ENCODE measurements at places on chromosomes 12 and 14. TPM values are rescaled to one million over a fixed set of nuclear protein-coding genes. Genes with fewer than 3 reads are reported as not detected.

The INSM2 gene
- not detected for total RNA-seq

The DYRK2 gene
- 107 TPM for total RNA-seq

The SPRYD4 gene
- 6.3 TPM for total RNA-seq

The SERPINA9 gene
- not detected for total RNA-seq

The TECPR2 gene
- 24.4 TPM for total RNA-seq

The TTC5 gene
- 47.3 TPM for total RNA-seq

The LARP4 gene
- 44.8 TPM for total RNA-seq

The A2M gene
- total RNA-seq = 48.8 TPM

The ARHGAP9 gene
- total RNA-seq = 0.94 TPM

The GPRC5D gene
- total RNA-seq = not detected

The RASAL1 gene
- 2.8 TPM for total RNA-seq

The ALX1 gene
- not detected for total RNA-seq

The SLC24A4 gene
- 0.63 TPM for total RNA-seq

The ABHD12B gene
- total RNA-seq = not detected

The METAP2 gene
- 50.1 TPM for total RNA-seq

The ABCD4 gene
- total RNA-seq = 56.3 TPM

The SNX6 gene
- total RNA-seq = 81.1 TPM

The ZNF740 gene
- total RNA-seq = 23.2 TPM

The SLC2A14 gene
- not detected for total RNA-seq

The EPYC gene
- not detected for total RNA-seq

The HOXC6 gene
- not detected for total RNA-seq

The ARPC3 gene
- 96.1 TPM for total RNA-seq

The MMP19 gene
- total RNA-seq = not detected

The C2CD5 gene
- total RNA-seq = 198 TPM

The GLI1 gene
- total RNA-seq = 0.63 TPM

The CPSF6 gene
- 186 TPM for total RNA-seq

The MARK3 gene
- 223 TPM for total RNA-seq

The MANSC1 gene
- total RNA-seq = 3.4 TPM

The IFNG-AS1 gene
- 0.31 TPM for total RNA-seq

The TSPAN8 gene
- total RNA-seq = not detected

The BEGAIN gene
- 23.5 TPM for total RNA-seq

The PPP4R4 gene
- total RNA-seq = 1.6 TPM

The NKX2-1 gene
- total RNA-seq = 1.6 TPM

The DBX2 gene
- total RNA-seq = 1.6 TPM

The ISM2 gene
- total RNA-seq = not detected
